ENCODE measurements at places on chromosomes 7 and 10.

DNA sequence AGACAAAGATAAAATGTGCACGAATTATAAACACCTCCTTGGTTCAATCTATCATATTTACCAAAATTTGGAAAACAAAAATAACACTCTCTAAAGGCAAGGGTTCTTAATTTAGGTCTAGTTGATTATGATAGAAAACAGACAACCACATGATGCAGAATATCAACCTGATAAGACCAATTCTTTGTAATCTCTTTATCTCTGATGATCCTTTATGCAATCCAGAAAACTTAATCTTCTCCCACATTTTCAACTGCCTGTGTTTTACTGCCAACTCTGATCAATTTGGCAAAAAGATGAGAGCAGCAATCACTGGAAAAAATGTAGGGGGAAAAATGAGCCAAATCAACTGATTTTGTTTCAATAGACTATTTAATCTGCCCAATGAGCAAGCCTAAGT, 148.5 kb downstream of the LRRN3 start:
- no peak for DNase-seq

DNA sequence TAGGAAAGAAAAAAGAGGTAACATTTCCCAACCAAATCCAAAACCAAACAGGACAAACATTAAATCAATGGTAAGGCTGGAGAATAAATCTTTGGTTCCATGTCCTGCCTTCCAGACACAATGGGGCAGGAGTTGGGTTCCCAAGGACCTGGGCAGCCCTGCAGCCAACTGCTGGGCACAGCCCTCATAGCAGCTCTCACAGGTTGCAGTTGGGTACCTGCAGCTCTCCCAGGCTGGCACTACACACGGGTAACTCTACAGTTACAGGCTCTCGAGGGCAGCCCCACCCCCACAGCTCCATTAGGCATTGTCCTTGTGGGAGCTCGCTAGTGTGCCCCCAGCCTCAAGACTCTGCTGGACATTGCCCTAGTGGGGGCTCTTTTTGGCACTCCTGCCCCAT, 7.5 kb downstream of the GRB10 start:
- DNase-seq: no peak

GRCh38 chr10:44068716-44069482, 316.0 kb downstream of the CXCL12 start:
- DNase-seq: no peak

DNA sequence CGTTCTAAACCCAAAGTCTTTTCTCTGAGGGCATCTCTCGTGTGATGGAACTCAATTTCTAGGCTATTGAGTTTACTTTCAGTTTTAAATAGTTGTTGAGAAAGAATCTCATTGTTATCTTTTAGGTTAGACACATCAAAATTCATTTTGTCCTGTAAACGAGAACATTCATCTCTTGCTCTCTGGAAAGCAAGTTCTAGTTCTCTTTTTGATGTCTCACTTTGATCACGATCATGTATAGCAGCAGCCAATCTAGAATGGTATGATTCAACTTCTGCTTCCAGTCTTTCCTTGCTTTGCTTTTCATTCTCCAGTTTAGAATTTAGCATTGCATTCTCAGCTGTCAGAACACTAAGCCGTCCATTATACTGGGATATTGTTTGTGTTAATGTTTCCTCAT, 65.1 kb downstream of the ANKRD26 start:
- DNase-seq: no peak

DNA sequence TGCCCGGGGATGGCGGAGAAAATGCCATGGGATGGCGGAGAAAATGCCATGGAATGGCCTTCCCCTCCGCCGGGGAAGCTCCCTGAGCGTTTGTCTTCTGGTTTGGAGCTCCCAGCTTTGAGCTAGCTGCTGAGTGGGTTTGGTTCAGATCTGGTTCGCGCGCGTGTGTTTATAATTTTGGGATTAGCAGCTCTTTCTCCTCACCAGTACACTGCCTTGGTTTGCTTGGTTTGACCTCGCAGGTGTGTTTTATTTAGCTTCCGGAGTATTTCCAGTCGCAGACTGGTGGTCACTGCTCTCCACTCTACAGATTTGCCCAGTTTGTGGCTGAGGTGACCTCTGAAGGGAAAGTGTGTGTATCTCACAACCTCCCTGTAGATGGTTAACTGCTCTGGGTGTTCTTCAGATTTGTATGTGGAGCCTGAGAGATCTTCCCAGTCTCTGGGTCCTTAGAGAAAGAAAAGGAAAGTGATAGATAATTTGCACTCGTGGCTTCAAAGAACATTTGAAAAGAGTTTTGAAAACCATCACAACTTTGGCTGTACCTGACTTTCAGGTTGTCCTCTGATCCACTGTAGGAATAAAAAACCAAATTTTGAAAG, 597 bp downstream of the ZNF277 start:
- DNase-seq: no peak

DNA sequence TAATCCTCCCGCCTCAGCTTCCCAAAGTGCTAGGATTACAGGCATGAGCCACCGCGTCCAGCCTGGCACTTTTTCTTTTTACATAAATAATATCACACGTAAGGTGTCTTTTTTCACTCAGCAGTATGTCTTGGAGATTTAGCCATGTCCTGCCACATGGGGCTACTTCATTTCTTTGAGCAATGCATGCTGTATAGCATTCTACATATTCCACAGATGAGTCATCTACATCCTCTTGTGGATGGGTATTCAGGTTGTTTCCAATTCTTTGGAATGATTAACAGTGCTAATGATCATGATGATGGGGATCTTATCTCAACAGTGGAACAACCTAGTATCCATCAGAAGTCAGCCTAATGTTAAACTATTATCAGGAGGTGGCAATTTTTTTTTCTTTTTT, 50.8 kb downstream of the ZNF503 start:
- DNase-seq: no peak

DNA sequence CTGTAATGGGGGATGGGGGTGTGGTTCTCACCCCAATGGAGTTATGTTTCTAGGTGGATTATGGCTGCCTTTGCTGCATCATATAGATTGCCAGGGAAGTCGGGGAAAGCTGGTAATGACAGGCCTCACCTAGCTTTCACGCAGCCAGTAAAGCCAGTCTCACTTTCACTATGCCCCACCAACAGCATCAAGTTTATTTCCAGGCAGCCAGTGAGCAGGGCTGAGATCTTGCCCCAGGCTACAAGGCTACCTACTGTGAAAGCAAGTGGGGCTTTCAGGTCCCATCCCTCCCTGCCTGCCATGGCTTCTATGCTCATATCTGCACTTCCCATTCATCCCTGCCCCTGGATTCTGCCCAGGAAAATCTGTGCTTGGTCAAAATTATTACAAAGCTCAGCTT, 61.7 kb upstream of the NXPH1 start:
- no peak for DNase-seq

GRCh38 chr7:95262875-95263274, 61.5 kb downstream of the PON1 start:
- DNase-seq: no peak

DNA sequence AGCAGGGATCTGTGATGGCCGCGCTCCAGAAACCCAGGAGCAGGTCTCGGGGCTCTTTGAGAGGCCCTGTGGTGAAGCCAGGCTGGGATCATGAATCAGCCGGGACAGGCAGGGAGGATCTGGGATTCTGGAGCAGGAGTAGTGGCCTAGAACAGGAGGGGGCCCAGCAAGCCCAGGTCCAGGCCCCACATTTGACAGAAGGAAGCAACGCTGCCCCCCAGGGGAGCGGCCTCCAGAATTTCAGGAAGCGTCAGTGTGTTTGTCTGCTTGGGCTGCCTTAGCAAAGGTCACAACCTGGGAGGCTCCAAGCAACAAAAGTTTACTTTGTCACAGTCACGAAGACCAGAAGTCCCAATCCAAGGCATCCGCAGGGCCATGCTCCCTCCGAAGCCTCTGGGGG, 36.8 kb downstream of the CLRN3 start:
- no peak for DNase-seq

DNA sequence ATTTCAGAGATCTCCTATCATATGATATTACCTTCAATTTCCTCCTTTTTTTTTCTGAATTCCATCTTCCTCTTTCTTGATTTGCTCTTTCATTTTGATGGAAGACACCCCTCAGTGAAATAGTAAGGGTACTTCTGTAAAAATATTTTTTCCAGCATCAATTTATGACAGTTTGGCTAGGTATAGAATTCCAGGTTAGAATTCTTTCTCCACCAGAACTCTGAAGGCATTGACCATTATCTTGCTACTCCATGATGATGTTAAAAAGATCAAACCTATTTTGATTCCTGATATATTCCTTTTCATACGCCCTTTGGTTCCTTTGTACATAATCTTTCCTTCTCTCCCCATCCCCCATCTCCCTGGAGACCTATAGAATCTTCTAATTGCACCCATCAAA, 48.4 kb downstream of the MTPAP start:
- no peak for DNase-seq

DNA sequence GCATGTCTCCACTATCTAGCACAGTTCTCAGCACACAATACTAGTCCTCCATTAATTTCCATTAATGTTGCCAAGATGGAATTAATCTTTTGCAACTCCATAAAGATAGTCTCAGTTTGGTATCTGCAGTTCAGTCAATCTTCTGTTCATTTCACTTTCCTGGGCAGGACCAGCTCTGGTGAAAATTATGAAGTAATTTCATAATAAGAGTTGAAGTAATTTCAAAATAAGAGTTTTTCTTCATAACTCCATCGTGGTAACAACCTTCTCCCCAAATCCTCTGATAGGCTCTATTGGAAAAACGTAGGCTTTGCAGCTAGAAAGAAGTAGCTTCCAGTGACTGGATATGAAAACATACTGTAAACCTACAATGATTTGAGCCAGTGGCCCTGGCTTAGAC, 618.2 kb downstream of the TYW1 start:
- no peak for DNase-seq

DNA sequence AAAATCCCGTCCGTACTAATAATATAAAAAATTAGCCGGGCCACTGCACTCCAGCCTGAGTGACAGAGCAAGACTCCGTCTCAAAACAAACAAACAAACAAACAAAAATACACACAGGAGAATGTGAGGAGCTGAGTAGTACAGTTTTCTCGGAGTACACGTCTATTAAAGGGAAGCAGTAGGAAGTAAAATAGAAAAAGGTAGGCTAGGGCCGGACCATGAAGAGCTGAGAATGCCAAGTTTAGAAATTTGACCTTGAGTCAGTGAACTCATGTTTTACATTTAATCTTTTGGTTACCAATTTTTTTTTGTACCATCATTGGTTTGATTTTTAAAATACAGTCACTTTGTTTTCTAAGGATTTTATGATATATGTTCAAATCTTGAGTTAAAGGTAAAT, 64.1 kb downstream of the KAT6B start:
- no peak for DNase-seq

GRCh38 chr10:112282086-112282485, 1.1 kb upstream of the TECTB start:
- DNase-seq: no peak

DNA sequence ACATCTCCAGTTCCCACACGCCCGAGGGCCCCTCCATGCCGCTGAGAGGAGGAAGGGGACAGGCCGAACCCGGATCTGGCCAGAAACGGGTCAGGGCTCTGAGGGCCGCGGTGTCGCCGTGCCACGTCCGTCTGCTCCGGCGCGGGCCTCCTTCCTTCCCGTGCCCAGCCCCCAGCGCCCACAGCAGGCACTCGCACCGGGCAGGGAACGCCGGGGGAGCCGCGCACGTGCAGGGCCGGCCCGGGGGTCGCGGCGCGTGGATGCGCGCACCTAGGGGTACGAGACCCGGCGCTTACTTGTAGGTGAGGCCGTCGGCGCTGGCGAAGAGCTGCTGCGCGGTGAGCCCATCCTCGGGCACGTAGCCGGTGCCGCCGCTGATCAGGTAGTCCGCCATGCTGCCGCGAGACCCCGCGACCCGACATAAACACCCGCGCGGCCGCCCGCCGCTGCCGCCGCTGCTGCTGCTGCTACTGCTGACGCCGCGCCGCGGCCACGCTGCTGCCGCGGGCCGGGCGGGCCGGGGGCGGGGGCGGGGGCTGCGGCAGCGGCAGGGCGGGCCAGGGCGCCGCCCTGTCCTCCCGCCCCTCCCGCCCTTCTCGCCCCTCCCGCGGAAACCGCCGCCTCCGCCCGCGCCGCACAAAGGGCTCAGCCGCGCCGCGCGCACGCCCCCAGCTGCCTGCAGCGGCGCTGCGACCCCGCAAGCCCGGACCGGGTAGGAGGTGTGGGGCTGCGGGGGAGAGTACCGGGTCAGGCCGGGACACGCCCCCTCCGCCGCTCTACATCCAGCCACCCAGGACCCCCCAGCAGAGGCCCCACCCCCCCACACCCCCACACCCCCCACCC, 4.1 kb downstream of the IMPDH1 start:
- DNase-seq: no peak

GRCh38 chr10:124450012-124450782, at the start of gene NKX1-2:
NKX1-2 (minus strand) TSS chr10:124450035; CDS start chr10:124449943, 92 bp downstream.
- DNase-seq: no peak

DNA sequence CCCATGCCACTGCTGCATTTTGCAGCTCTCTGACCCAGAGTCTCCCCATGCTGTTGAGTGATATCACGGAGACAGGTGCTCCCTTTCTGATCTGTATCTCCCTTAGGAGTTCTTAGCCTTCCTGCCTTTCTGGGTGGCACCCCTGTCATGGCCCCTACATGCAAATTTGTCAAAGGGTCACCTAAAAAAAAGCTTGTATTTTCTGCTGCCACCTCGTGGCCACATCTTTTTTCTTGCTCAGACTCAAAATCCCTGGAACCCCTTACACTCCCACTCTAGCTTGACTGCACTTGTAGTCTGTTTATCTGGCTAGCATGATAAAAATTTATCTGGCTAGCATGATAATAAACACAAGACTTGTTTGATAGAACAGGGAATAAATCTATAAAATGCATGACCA, 809.1 kb downstream of the SORCS1 start:
- DNase-seq: no peak

DNA sequence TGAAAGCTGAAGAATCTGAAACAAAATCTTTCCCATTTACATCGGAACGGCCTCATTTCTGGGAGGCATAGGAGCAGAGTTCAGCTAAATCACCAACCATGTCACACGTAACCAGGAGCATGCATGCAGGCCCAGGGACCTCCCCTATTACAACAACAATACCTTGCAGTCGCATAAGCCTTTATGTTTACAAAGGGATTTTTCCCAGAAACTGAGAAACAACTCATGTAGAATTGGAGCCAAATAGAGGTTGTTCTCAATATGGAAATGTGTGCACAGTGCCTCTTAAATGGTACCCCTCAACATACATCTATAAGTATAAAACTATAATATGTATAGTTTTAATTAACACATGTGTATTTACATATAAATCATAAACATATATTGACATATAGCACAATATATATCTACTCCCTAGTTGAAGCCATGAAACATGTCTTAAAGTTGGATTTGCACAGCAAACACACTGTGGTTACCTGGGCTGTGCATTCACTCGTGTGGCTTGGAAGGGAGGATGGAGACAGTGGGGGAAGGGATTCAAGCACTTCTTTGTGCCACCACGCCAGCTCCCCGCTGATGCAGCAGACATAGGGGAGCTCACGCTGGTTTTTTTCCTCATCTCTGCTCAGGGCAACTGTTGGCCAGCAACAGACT, 35.0 kb upstream of the DGKI start:
- no peak for DNase-seq

DNA sequence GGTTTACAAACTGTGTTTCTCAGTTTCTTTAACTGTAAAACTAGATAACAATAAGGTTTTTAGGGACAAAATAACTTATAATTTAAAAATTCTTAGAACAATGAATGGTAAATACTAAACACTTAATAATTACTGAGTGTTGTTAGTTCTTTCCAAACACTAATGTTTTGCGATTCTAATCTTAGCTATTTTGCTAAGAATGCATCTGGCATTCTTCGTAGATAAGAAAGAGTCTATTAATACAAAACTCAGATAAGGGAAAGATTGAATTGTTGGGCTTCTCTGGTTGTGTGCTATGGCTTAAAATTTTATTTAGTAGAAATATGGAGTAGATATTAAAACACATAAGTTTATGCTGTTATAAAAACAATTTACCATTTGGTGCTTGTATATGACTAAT, 45.4 kb downstream of the TMEM229A start:
- DNase-seq: no peak

- no peak for DNase-seq
These were observed 27.5 kb downstream of the LMBR1 start for GRCh38 chr7:156865493-156865892.
